ENCODE measurements at places on chromosomes 16 and 17.

DNA sequence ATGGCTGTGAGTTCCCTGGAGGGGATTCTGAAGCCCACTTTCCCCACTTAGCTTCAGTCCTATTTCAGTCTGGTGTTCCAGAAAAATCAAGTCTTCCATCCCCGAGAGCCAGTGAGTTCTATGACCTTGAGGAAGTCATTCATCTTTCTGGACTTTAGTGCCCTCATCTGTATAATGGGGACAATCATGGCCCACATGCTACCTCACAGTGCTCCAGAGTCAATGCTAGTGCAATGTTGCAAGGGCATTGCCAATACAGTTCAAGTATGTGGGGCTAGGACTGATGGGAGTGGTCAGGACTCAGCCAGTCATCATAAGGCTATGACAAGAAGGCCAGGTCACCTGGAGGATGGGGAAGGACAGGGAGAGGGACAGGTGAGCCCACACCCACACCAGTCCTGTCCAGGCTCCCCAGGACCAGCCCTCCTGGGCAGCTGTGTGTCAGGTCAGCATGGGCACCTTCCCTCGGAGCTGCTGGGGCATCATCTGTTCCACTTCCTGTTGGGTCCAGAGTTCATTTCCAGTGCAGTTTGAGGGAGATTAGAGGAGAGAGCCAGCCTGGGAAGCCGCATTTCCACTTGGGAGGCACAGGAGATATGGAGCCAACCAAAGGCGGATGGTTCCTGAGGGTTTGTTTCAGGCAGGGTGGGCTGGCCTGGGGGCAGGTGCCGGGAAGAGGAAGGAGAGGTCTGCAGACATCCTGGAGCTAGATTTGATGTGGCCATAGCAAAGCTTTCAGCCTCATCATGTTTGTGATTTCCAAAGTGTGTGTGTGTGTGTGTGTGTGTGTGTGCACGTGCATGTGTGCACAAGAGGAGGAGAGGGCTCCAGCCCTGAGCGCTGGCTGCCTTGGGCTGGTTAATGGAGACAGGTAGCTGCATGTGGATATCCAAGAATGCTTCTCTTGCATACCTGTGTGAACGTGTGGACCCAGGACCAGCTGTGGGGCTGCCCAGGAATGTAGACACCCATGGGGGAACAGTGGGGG, 3.9 kb upstream of the WNT9B start:
- DNase-seq = no peak

DNA sequence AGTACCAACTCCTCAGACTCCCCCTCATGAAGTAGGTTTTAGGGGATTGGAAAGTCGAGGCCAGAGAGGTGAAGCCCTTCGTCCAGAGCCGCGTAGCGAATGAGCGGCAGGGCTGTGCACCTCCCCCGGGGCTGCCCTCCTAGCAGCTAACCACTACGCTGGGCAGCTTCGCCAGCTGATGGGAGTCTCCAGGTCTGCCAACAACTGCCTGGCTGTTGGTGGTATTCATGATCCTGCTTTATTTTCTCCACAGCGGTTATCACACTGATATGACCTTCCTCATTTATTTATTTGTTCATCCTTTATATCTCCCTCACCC, 773 bp upstream of the NETO2 start:
- no peak for DNase-seq

GRCh38 chr16:83011939-83012338, 385.2 kb downstream of the CDH13 start:
- DNase-seq = no peak

GRCh38 chr17:34755981-34756636, 176.7 kb downstream of the TMEM132E start:
- DNase-seq = no peak

DNA sequence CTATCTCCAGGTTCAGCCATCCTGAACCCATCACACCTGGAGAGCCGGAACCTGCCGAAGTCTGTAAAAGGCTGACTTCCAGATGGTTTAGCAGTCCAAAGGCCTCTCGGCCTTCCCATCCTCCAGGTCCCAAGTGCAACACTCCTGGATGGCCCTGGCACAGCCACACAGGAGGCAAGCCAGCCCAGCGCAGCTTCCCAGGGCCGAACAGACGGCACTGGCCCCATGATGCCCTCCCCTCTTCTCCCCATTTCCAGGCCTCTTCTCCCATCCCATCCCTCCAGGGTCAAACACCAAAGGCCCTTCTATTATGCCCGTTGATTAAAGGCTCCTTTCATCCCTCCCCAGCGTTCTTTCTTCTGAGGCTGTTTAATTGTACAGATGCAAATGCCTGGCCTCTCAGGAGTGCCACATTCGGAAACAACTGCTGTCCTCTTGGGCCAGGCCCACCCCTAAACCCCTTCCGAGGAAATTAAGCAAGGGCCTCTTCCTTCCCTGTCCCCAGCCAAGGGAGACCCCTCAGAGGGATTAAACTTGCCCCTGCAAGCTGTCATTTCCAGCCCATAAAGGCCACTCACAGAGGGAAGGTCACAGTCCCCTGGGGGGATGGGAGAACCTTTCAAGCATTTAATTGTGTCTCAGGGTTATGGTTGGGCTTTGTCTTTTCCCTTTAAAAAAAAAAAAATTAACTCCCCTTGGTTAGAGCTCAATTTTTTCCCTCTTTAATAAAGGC, 30.8 kb downstream of the AXIN2 start:
- no peak for DNase-seq

GRCh38 chr17:74520016-74520434, 11.2 kb downstream of the CD300LB start:
- DNase-seq = no peak

DNA sequence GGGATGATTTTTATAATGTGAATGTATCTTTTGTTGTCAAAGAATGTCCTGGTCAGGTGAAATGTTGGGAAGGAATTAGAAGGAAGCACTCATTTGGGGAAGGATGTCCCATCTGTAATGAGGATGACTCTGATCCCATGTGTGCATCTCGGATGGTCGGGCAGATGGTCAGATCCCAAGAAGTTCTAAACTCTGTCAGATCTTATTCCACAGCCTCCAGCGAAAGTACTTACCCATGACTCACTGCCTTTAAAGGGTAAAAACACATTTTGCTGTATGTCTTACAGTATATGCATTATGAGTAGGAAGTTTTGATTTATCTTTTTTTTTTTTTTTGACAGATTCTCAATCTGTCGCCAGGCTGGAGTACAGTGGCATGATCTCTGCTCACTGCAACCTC, 548 bp upstream of the KRTAP4-11 start:
- DNase-seq = no peak

DNA sequence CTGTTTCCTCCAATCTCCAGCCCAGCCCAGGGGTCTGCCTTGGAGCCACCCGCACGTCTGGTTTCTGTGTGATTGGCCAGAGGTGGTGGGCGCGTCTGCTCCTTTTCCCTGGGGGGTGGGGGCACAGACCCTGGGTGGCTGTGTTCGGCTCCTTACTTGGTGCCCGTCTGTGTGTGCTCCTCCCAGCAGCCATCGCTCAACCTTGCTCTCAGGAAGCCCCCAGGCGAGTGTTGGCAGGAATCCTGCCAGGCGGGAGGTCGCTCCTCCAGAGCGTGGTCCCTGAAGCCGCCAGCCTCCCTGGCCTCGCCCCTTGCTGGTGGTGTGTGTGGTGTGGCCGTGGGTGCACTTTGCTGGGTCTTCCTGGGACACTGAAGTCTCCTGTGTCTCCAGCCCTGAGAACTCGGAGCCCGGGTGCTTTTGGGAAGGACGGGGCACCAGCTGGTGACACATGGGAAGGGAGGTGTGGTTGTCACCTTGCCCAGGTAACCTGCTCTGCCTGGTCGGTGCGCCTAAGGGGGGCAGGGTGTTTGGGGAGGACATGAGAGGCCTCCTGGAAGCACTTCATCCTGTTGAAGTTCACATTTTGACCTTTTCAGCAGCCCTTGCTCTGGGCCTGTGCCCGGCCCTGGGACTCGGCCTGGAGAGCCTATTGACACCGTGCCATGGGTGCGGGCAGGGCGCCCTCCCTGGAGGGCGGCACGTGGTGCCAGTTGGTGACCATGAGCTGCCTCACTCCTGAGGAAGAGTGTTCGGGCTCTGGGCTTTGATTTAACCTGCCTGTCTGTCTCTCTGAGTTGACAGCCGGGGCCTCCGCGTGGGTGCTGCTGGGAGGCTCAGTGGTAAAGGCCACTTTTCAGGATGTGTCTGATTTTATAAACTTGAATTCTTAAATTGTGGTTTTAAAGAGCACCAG, 49.0 kb upstream of the ZNF750 start:
- DNase-seq = no peak

GRCh38 chr17:82366749-82367148, 4.8 kb upstream of the UTS2R start:
- DNase-seq = no peak

DNA sequence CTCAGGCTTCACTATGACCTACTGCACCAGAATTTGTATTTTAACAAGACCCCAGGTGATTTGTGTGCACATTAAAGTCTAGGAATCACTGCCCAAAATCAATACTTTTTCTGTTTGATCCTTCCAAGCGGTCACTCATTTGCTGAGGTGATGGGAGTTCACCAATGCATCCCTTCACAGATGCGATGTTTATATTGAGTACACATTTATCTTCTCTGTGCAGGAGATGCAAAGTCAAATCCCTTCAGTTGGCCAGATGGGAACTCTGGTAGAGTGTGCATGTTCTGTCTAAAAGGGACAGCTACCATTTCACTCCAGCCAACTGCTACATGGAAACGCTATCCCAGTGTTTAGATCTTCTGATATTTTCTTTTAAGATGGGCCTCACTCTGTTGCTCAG, 122.6 kb upstream of the HS3ST2 start:
- no peak for DNase-seq

DNA sequence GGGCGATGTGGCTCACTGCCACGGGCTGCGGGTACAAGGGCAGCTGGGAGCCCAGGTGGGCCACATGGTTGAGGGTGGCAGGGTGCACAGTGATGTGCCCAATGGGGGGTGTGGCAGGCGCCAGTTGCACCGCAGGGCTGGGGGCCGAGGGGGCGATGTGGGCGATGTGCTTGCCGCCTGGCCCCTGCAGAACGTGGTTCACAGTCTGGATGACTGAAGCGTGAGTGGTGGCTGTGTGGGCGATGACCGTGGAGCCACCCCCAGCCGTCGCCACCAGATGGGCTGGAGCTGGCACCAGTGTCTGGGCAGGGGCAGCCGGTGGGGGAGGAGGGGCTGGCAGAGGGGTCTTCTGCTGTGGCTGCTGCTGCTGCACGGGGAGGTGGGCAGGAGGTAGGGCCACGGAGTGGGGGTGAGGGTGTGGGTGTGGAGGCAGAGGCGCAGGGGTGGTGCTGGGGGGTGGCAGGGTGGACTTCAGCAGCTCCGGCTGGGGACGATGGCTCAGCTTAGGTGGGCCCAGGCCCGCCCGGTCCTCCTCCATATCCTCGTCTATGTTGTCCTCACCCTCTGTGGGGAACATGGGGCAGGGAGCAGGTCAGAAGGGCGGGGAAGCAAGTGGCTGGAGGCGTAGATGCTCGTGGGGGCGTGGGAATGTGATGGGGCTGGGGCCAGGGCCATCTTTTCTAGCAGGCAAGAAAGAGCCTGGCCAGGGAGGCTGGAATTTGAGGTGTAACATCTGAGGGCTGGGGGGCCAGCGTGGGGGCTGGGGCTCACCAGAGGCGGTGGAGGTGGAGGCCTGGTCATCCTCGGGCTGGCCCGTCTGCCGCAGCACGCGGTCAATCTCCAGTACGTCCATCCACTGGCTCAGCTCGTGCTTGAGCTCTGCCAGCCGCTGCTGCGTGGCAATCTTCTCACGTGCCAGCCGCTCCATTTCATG, 13.5 kb downstream of the MNT start:
- DNase-seq = no peak

DNA sequence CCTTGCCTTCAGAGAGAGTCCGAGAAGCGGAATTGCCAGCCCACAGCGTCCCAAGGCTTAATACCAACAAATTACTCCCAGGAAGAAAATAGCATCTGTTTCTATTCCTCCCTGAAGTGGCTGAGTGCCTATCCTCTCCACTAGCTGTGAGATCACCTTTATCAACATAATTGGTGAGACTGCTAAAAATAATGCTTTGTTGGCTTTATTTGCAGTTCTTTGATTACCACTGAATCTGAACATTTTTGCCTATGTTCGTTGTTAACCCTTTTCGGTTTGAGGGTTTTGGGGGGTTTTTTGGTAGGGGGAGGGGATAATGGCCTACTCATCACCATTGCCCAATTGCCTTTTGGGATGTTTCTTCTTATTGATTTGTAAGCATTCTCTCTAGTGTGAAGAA, 31.0 kb downstream of the MMP15 start:
- DNase-seq = no peak

DNA sequence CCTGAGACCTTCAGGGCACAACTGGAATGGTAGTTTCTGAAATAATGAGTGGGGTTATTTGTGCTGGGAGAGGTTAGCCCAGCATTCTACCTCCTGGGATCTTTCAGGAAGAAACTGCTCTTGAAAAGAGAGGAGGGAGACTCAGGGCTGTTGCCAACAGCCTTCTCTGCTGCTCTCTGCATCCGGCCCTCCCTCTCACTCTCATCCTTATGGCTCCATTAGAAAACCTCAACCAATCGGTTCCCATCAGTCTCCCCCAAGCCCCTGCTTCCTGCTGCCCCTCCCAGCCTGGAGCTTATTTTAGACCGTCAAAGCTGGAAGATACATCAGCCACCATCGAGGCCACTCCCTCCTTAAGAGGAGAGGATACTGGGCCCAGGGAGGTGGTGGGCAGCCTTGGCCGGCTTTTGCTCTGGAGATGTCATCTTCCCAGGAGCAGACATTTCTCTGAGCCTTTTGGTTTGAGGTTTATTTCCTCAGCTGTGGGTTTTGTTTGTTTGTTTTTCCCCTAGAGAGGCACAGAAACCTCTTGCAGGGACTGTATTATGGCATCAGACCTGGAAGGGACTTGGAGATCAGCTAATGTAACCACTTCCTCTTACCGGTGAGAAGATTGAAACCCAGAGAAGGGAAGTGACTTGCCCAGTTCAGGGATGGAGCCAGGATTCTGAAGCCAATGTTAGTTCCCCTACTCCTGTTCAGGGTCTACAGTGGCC, 2.7 kb downstream of the MPRIP start:
- DNase-seq = no peak

GRCh38 chr16:674968-675883, at the start of gene RHBDL1:
Gene RHBDL1, plus strand, starts transcription at chr16:675671. Its CDS starts 120 bp downstream, at chr16:675791.
- no peak for DNase-seq

GRCh38 chr16:50306287-50306686, 39.9 kb downstream of the ADCY7 start:
- DNase-seq = no peak

- no peak for DNase-seq
These were observed 26.9 kb downstream of the IRX5 start for GRCh38 chr16:54957403-54958166.

DNA sequence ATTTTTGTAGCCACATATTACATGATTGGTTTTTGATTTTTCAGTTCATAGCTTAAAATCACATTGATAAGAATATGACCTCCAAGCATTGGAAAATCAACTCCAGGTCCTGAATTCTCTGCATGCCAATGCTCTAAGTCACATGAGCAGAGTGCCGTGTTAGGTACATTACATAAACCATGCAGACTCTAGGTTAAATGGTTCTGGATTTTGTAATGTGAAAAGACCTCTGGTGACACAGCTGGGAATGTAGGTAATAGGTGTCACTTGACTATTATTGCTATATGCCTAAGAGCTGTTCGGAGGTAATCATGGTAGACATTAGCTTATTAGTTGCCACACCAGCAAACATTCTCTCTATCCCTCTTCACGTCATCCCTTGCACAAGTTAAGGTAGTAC, 231.1 kb upstream of the SALL1 start:
- DNase-seq = no peak
